ENCODE measurements at places on chromosomes 4 and X. TPM values are rescaled to one million over a fixed set of nuclear protein-coding genes. Genes with fewer than 3 reads are reported as not detected.

The BTK gene
- total RNA-seq: 1.1 TPM

DNA sequence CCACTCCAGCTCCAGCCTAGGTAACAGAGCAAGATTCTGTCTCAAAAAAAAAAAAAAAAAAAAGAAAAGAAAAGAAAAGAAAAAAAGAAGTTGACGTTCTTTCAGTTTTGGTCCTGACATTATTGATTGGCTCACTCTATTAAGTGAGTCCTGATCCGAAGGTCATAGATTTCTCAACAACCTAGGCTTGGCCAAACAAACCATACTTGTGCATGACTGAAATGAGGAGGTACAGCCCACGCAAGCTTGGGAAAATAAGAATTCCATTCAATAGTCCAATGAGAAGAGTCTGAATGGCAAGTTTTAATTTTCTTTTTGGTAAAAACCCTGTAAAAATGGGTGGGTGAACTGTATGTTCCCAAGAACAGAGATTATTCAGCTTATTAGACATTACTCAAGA is 3.2 kb upstream of the ETNPPL start:
- no peak for DNase-seq
- H3K27ac ChIP-seq: no peak overlapping the region
- H3K4me1 ChIP-seq: peaks cover 4% of the 10 kb centered on the region
- H3K27me3 ChIP-seq: peaks cover 38% of the 10 kb centered on the region

- no peak overlapping the region for H3K4me3 ChIP-seq
- no peaks in the 10 kb centered on the region for H3K36me3 ChIP-seq
- H3K27ac ChIP-seq: no peak overlapping the region
- H3K4me1 ChIP-seq: no peaks in the 10 kb centered on the region
Measured at GRCh38 chrX:105695451-105695850, 126.9 kb upstream of the NRK start.

DNA sequence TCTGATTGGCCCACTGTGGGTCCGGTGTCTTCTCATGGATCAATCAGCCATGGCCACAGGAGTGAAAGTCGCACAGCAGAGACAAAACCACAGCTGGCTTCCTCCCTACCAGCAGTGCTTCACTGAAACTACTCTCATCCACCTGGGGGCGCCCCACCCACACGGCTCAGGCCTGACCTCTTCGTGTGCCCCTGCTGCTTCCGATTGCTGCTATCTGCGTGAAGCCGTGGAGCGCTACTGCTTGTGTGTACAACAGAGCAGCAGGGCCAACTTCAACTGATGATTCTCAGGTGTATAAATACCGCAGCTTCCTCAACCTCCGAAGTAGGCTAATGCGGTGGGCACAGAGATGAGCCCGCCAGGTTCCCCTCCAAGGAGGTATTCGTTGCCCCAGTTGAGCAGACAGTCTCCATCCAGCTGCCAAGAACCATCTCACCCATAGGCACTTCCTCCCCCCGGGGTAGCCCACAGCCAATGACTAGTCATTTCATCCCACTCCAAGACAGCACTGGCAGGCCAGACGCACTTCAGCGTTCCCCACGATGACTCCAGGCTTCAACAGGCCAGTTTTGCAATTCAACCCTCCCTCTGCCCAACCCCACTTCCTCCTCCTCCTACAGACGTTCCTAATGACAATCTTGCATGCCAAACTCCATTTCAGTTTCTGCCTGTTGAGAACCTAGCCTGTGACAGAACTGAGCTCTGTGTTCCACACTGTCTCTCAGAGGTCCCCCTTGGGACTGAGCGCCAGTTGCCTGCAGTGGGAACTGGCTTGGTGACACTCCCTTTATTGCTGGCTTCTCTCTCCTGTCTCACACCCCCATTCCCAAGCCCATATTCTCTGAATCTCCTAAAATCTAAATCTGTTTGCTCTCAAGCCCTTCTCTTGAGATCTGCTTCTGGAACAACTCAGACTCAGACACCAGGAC is 41.3 kb upstream of the ATP6AP2 start:
- peaks cover 4% of the 10 kb centered on the region for H3K27me3 ChIP-seq
- peak overlapping the region; percentile 1 for H3K4me3 ChIP-seq
- no peaks in the 10 kb centered on the region for H3K36me3 ChIP-seq
- H3K27ac ChIP-seq: peak overlapping the region; percentile 72
- H3K4me1 ChIP-seq: peaks cover 16% of the 10 kb centered on the region

GRCh38 chr4:39362827-39363226 is 3.3 kb downstream of the RFC1 start:
- H3K27me3 ChIP-seq: no peaks in the 10 kb centered on the region
- no peak for DNase-seq
- H3K36me3 ChIP-seq: peaks cover 53% of the 10 kb centered on the region
- peaks cover 35% of the 10 kb centered on the region for H3K4me1 ChIP-seq
- peak overlapping the region; percentile 76 for H3K27ac ChIP-seq
- H3K4me3 ChIP-seq: peak overlapping the region; percentile 44

The MAGEA11 gene
- total RNA-seq: not detected

GRCh38 chr4:82499738-82500434 is 61.9 kb downstream of the TMEM150C start:
- no peak for DNase-seq
- H3K4me1 ChIP-seq: no peaks in the 10 kb centered on the region
- H3K4me3 ChIP-seq: no peak overlapping the region
- no peaks in the 10 kb centered on the region for H3K27me3 ChIP-seq
- no peak overlapping the region for H3K27ac ChIP-seq
- H3K36me3 ChIP-seq: no peaks in the 10 kb centered on the region

The USP17L28 gene
- total RNA-seq: not detected

DNA sequence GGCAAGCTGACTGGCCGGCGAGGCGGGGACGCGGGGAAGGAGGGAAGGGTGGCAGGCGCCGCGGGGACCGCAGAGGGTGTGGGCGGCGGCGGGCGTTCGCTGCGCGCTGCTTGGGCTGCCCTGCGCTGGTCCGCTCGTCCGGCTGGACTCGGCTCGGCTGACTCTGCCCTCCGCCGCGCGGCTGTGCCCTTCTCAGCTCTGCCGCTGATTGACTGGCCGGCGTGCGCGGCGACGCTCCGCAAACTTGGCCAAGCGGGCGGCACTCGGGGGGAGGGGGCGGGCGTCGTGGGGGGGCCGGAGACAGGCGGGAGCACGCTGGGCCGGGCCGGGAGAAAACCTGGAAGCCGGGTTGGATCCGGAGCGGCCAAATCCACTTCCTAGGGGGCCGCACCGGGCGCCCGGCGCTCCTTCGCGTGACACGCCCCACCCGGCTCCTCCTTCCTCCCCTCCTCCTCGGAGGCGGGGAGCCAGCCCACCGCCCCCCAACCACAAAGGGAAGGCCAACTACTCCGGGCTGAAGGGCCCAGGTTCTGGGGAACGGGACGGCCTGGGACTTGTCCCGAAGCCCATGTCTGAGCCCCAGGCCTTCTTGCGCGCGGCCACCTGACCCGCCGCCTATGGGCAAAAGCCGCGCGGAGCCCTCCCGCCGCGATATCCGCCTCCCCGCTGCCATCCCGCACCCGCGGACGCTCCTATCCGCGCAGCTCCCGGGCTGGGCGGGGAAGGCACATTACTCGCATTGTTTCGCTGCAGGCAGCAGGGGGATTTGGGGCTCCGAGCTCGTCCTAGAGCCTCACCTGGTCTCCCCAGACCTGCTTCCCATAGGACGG is at the start of gene GPC4:
Gene GPC4, minus strand, starts transcription at position 214 of the 830 bp plus-strand sequence. CDS start 524 bp downstream, outside the sequence.
- peak within 1 kb of the TSS; percentile 70 for H3K4me3 ChIP-seq
- peaks cover 2% of the 10 kb centered on the region for H3K4me1 ChIP-seq
- H3K36me3 ChIP-seq: no peaks in the 10 kb centered on the region
- no peak for DNase-seq
- H3K27me3 ChIP-seq: peaks cover 64% of the 10 kb centered on the region

- no peaks in the 10 kb centered on the region for H3K36me3 ChIP-seq
- no peaks in the 10 kb centered on the region for H3K4me1 ChIP-seq
- no peak for DNase-seq
- no peak overlapping the region for H3K27ac ChIP-seq
- H3K4me3 ChIP-seq: no peak overlapping the region
Measured at GRCh38 chrX:3192835-3193234, 151.6 kb downstream of the ARSF start.

GRCh38 chrX:80237072-80237471 is 183.2 kb upstream of the TENT5D start:
- H3K36me3 ChIP-seq: no peaks in the 10 kb centered on the region
- H3K27me3 ChIP-seq: no peaks in the 10 kb centered on the region
- no peak overlapping the region for H3K27ac ChIP-seq
- no peaks in the 10 kb centered on the region for H3K4me1 ChIP-seq

- H3K36me3 ChIP-seq: peaks cover 13% of the 10 kb centered on the region
- no peak for DNase-seq
- H3K27ac ChIP-seq: no peak overlapping the region
Measured at GRCh38 chr4:7774301-7775294, 165.1 kb downstream of the AFAP1 start.

DNA sequence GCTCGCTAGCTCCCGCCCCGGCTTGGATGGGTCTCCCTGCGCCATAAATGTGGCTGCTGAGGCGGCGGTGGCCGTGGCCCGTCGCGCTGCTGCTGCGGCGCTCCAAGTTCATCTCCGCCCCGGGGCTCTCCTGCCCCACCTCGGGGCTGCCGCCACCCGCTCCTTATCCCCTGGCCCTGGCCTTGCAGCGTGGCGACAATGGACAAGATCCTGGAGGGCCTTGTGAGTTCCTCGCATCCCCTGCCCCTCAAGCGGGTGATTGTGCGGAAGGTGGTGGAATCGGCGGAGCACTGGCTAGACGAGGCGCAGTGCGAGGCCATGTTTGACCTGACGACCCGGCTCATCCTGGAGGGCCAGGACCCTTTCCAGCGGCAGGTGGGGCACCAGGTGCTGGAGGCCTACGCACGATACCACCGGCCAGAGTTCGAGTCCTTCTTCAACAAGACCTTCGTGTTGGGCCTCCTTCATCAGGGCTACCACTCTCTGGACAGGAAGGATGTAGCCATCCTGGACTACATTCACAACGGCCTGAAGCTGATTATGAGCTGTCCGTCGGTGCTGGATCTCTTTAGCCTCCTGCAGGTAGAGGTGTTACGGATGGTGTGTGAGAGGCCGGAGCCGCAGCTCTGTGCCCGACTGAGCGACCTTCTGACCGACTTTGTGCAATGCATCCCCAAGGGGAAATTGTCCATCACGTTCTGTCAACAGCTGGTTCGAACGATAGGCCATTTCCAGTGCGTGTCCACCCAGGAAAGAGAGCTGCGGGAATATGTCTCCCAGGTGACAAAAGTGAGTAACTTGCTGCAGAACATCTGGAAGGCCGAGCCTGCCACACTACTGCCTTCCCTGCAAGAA is 763 bp downstream of the USP38 start:
- peaks cover 46% of the 10 kb centered on the region for H3K4me1 ChIP-seq
- peak overlapping the region; percentile 96 for H3K27ac ChIP-seq
- H3K27me3 ChIP-seq: no peaks in the 10 kb centered on the region
- DNase-seq: peak; percentile 24

The NPNT gene
- not detected for total RNA-seq

- DNase-seq: no peak
- peaks cover 2% of the 10 kb centered on the region for H3K4me1 ChIP-seq
Measured at GRCh38 chr4:124265701-124266100, 446.8 kb downstream of the ANKRD50 start.

DNA sequence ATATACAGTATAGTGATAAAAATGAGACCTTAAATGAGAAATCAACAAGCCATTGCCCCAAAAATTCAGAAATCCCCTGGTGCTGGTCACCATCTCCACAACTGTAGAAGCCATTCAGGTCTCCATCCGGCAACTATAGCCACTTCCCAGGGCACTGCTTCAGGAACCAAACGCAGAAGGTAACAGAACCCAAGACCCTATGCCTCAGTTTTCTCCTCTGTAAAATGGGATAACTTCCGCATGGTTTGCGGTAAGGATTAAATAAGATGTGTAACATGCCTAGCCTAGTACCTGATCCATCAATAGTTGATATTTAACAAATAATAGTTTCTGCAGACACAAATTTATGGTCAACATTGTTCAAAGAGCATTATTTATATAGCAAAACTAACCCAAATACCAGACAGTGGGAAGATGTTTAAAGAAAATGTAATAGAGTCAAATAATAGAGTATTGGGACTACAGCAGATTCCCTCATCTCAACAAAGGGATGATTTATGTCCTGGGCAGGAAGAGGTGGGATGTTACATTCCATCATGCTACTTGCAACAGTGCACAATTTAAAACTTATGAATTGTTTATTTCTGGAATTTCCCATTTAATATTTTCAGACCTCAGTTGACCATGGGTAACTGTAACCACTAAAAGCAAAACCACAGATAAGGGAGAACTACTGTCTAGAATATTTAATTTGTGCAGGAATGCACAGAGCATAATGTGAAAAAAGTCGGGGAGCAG is 30.0 kb downstream of the IRF2 start:
- H3K4me3 ChIP-seq: no peak overlapping the region
- peak overlapping the region; percentile 69 for H3K27ac ChIP-seq
- no peak for DNase-seq

The CT45A2 gene
- not detected for total RNA-seq

The EDA2R gene
- 0.87 TPM for total RNA-seq

- H3K27ac ChIP-seq: no peak overlapping the region
- no peaks in the 10 kb centered on the region for H3K4me1 ChIP-seq
- no peak overlapping the region for H3K4me3 ChIP-seq
- H3K27me3 ChIP-seq: no peaks in the 10 kb centered on the region
- no peaks in the 10 kb centered on the region for H3K36me3 ChIP-seq
Measured at GRCh38 chrX:8879750-8880149, 78.6 kb upstream of the FAM9A start.

DNA sequence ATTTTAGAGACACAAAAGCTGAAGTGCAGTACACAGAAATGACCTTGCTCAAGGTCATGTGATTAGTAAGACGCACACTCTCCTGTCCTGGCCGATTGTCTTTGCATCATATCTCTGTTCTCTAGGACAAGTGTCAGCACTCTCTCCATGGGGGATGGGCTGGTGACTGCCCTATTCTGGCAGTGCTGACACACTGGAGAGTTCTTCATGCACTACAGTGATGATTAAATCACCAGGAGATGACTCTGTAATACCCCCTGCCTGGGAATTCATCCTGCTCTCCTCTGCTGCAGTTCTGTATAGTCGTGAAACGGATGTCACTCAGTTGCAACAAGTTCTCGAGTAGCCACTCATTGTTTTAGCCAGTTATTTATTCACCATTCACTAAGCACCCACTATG is 5.3 kb upstream of the SHISA3 start:
- no peaks in the 10 kb centered on the region for H3K36me3 ChIP-seq
- no peak overlapping the region for H3K4me3 ChIP-seq
- H3K27ac ChIP-seq: no peak overlapping the region

DNA sequence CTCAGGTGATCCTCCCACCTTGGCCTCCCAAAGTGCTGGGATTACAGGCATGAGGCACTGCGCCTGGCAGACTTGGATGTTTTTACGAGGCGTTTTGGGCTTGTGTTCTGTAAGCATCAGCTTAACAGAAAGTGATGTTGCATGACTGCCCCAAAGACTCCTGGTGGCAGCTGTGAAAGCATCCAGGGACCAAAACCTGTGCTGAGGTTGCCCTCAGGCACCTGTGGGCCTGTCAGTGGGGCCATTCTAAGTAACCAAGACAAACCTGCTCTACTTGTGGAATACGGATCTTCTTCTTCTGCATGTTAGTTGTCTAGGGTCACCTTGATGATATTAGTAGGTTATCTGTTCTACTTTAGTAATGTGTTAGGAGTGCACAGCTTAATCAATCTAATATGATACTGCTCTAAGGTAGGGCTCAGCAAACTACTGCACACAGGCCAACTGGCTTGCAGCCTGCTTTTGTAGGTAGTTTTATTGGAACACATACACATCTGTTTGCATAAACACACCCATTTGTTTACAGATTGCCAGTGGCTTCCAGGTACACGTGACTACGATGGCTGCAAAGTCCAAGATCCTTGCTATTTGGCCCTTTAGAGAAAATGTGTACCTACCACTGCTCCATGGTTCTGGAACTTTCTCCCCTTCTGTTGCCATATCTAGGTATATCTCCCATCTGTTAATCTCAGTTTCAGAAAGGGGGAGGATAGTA is 136.7 kb downstream of the GPR143 start:
- H3K4me1 ChIP-seq: peaks cover 23% of the 10 kb centered on the region
- DNase-seq: no peak
- H3K36me3 ChIP-seq: peaks cover 2% of the 10 kb centered on the region
- no peak overlapping the region for H3K27ac ChIP-seq
- no peaks in the 10 kb centered on the region for H3K27me3 ChIP-seq
- H3K4me3 ChIP-seq: no peak overlapping the region
